ENCODE measurements at places on chromosomes 6 and 20.

DNA sequence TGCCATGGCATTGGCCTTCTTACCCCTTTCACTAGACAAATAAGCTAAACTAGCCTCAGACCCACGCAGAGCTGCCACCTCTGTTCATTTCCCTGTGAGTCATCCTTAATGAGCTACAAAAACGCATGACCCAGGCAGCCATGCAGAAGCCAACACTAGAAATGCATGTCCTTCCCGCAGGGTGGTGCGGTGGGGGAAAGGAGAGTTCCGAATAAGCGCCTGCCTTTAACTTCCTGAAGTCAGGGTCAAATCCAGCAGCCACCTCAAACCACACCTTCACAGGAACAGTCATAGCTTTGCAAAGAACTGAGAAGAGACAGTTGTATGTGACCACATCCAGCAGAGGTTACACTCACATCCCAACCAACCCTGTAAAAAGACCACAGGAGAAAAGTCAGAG, 40.4 kb downstream of the IRF4 start:
- DNase-seq, result no peak

GRCh38 chr6:149723262-149723661, 5.4 kb upstream of the LATS1 start:
- no peak for DNase-seq

GRCh38 chr6:111784433-111784832, 88.8 kb downstream of the FYN start:
- no peak for DNase-seq

GRCh38 chr6:34237722-34238584, 1.3 kb downstream of the HMGA1 start:
- DNase-seq, result no peak

GRCh38 chr6:66897576-66897975, 1190.5 kb upstream of the EYS start:
- no peak for DNase-seq

DNA sequence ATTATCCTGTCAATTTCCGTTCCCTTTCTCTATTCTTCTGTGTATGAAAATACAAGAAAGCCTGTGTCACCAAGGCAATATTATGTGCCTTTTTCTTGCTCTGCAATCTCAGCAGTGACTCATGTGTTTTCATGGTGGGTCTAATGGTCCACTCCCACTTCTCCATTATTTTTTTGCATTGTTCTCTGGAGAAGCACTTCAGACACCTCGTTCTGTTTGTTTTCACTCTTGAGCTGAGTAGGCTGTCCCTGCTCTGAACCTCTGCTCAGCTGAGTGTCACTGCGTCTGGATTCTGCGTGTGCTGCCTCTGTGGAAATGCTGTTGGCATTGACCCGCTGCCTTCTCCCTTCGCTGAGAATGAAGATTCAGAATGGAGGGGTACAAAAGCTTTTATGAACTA, 230.6 kb downstream of the TMEM242 start:
- no peak for DNase-seq

DNA sequence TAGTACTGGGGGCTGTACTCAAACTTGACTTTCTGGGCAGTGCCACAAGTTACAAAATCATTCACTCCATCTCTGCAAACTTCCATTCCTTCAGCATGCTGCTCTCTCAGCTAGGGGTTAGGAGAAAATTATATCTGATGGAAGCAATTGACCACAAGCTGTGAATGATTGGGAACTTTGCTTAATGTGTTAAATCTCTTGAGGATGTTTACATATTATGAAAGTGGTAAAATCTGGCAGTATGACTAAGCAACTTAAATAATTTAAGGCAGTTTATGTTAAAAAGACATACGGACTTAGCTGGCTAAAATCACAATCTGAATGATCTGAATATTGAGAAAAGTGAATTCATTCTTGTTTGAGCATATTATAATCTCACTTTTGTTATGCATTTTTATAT, 415.0 kb downstream of the PHF3 start:
- no peak for DNase-seq

DNA sequence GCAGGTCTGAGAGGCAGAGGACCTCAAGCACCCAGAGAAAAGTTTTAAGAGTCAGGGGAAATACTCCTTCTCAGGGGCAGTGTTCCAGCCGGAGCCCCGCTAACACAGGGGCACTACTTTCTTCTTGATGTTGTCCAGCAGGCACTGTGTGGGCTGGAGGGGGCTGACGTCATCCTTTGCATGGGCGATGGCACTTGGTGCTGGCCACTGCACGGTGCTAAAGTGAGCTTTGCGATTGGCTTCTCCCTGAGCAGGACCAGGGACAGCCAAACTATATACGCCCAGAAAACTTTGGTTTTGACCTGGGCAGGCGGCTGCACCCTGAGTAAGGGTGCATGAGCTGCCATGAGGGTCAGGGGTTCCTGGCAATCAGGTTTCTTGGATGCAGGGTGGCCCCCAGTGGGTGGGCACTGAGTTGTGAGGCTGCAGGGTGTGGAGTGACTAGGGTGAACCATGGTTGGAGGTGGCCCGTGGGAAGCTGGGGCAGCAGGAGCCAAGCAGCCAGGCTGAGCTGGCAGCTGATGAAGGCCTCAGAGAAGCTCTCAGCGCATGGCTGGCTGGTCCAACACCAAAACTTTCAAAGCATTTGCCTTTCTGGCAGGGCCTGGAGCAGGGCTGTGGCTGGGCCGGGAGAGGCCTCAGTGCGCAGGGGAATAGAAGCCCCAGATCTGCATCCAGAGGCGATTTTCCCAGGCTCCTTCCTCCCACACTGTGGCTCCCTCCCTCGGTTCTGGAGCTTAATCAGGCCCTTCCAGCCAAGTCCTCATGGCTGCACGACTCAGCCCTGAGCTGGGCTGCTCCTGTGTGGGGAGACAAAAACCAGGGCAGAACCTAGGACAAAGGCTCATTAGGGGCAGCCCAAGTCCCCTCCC, 18.3 kb downstream of the MRPS18A start:
- no peak for DNase-seq

GRCh38 chr6:122817358-122817757, 28.3 kb downstream of the SMPDL3A start:
- no peak for DNase-seq

GRCh38 chr6:15507746-15508145, 155.1 kb downstream of the DTNBP1 start:
- no peak for DNase-seq

DNA sequence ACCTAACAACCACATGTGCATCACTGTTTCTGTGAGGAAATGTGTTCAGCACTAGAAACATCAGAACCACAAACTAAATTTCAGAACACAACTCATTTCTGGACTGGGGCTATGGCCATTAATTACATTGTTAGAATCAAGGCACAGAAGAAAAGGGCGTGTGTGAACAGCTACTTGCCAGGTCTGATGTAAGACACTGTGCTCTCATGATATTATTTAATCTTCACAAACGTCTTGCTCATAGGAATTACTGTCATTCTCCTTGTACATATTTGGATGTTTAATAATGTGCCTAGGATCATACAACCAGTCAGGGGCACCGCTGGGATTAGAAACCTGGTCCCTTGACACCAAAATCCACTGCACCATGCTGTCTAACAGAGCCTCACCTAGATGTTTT, 14.8 kb downstream of the ADGRF1 start:
- no peak for DNase-seq

GRCh38 chr6:142500250-142500786, 198.5 kb downstream of the ADGRG6 start:
- no peak for DNase-seq

DNA sequence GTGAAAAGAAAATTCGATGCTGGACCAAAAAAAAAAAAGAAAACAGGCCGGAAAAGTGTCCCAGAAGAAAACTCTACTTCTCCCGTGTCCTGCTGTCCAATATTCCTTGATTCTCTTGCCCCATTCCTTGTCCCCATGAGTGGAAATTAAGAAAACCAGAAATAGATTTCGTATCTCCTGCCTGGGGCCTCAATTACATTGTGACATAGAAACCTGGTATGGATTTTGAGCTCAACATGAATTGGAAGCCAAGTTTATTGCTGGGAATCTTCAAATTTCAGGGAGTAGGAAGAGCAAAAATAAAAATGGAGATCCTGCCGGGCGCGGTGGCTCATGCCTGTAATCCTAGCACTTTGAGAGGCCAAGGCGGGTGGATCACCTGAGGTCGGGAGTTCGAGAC, 11.9 kb downstream of the ISM1 start:
- no peak for DNase-seq

GRCh38 chr6:132817554-132818403, 3.4 kb downstream of the RPS12 start:
- no peak for DNase-seq

GRCh38 chr6:2763876-2764540, 1.2 kb upstream of the WRNIP1 start:
- no peak for DNase-seq

GRCh38 chr20:32779500-32780211, 17.5 kb downstream of the DNMT3B start:
- DNase-seq, result no peak

GRCh38 chr6:38057994-38058393, 238.5 kb downstream of the ZFAND3 start:
- no peak for DNase-seq

DNA sequence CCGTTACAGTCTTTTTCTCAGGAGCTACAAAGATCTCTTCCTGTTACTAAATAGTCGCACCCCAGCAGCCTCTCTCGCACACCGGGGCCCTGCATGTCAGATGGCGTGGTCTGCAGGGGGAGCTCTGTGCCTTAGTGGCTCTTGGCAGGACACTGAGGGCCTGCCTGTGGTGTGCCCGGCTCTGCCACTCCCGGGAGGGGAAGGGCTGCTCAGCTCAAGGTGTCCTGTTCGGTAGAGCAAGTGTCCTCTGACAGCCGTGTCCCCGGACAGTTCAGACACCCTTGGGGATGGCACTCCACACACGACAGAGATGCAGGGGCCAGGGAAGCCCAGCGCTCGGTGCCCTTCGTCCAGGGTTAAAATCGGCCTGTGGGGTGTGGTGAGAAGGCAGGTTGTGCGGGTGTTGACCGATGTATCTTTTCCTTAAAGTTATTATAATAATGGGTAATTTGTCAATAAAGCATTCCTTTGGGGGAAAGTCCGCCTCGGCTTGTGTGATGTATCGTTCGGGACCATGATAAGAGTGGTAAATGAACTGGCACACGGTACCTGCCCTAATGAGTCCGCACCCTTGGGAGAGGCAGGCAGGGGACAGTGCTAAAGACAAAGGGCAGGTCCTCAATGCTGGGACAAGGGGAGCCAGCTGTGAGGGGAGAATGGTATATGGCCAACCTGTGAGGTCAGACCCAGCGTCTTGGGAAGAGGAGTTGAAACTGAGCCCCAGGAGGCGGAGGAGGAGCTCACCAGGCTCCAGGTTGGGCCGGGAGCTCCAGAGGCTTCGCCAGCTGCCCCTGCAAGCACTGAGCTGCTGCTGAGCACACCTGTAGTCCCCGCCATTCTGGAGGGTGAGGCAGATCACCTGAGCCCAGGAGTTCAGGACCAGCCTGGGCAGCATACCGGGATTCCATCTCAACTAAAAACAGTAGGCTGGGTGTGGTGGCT, 3.6 kb upstream of the DNAJC5 start:
- DNase-seq, result no peak

DNA sequence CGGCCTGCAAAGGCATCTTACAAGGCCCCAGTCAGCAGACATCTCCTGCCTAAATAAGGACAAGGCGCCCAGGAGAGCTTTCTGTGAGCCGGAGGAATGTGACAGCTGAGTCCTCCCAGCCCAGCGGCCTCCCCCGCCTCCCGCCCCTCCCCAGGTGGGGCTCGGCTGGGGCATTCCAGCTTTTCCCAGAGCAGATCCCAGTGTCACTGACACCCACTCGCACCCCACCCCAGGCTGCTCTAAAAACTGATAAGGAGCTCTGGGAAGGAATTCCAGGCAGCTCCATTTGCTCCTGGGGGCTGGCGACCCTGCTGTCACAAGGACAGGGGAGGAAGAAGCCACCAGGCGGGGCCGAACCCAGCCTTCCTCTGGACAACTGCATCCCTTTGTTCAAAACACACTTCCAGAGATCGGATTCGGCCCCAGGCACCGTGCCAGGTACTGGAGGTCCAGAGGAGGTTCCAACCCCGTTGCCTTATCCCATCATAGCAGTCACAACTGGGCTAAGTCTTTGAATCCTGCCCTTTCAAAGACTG, 49.7 kb downstream of the JPH2 start:
- DNase-seq, result no peak

- no peak for DNase-seq
These were observed 112.1 kb downstream of the TCP11 start for GRCh38 chr6:35028781-35029769.

- peak; percentile 18 for DNase-seq
These were observed 7.2 kb upstream of the CHMP4B start for GRCh38 chr20:33803921-33804337.

- DNase-seq, result no peak
These were observed 100.5 kb downstream of the TBX18 start for GRCh38 chr6:84663866-84664265.

- no peak for DNase-seq
These were observed 212.6 kb downstream of the CLIC5 start for GRCh38 chr6:45803071-45803470.

GRCh38 chr20:17710379-17711266, 10.9 kb downstream of the BANF2 start:
- no peak for DNase-seq

- DNase-seq, result no peak
These were observed 58.5 kb downstream of the CHD6 start for GRCh38 chr20:41559658-41560057.

GRCh38 chr20:4956200-4956810, 45.0 kb downstream of the SLC23A2 start:
- no peak for DNase-seq

All from AG09309 (cell line).